Stimulated activated CD8-positive, alpha-beta memory T cell treated with anti-CD3 and anti-CD28 coated beads, Interleukin-15, amount 100 ng/mL, for 4 hours (primary cell): ENCODE measurements at places on chromosomes 13 and 19.

DNA sequence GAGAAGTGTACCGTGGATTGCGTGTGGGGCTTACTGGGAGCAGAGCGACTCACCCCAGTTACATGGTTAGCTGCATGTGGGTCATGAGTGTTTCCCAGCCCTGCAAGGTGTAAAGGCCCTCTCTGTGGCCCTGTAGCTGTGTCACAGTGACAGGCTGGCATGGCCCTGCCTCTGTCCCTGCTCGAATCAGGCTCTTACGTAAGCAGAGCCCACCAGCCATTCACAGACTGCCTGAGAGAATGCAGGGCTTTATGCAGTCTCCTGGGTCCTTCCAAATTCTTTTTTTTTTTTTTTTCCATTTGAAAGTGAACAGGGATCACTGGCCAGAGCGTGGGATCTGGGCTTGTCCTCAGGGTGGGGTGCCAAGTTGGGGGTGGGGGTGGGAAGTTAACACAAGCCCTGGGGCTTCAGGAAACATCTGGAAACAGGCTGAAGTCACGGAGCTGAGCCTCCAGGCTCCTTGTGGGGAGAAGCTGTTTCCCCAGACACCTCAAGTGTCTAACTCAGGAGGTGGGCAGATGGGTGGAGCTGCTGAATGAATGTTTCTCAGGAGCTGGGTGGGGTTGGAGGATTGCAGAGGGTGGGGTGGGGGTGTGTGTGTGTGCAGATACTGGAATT lies 13.4 kb downstream of the TECR start:
- no peak for DNase-seq

DNA sequence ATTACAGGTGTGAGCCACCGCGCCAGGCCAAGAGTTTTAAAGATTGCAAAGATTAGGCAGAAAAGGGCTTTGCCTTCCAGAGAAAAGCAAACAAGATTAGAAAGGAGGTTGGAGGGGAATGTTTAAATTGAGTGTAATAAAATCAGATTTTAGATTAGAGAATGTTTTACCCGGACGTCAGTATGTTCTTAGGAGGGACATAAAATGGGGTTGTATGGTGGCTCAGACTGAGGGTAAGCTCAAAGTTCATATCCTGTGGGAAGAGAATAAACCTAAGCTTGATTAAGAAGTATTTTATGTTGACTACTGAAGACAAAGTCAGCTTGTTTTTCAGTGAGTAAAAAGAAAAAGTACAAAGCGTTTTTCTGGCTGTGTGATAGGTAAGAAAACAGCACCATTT lies 34.1 kb upstream of the ZNF681 start:
- DNase-seq, result no peak

GRCh38 chr19:2167896-2168618 lies 4.3 kb downstream of the DOT1L start:
- DNase-seq, result no peak

GRCh38 chr13:53847502-53847901 lies 818.9 kb downstream of the OLFM4 start:
- DNase-seq, result no peak

DNA sequence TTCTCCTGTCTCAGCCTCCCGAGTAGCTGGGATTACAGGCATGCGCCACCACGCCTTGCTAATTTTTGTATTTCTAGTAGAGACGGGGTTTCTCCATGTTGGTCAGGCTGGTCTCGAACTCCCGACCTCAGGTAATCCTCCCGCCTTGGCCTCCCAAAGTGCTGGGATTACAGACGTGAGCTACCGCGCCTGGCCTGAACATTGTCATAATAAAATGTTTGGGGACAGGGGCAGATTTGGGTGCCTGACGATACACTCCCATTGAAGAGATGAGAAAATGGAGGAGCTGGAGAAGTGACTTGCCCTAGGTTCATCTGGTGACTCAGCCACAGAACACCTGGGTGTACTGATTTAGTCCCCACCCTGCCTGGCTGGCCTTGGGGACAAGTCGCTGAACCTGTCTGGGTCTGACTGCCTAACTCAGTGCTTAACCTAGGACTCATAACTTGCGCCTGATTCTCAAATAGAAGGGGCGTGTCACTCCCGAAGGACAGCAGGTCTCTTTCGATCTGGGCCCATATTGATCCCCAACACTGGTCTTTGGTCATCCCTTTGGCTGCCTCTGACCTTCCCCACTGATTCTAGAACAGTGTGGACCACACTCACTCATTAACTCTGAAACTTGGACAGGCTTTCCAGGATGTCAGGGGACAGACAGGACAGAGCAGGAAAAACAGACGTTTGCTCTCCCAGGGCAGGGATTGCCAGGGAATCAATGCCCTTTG lies 7.6 kb upstream of the BICRA start:
- DNase-seq, result no peak

DNA sequence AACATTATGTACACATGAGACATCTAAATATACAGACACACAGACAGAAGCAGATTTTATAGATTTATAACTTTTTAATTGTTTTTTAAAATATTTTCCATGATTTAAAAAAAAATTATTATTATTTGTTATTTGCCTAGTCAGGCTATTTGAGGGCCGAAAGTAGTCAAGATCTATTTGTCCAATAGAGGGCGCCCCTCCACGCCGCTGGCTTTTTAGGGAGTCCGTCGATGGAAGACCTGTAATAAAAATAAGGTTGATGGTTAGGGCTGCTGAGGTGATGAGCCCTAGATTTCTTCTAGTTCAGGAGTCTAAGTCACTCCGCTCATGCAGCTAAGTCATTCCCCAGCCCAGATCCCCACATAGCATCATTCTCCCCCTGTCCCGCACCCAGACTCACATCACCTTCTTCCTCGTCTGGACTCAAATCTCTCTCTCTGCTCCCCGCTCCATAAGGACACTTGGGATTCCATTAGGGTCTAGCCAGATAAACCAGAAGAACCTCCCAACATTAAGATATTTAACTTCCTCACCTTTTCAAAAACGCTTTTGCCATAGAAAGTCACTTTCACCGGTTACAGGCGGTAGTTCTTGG lies 33.9 kb upstream of the CEACAM21 start:
- peak; percentile 47 for DNase-seq
